ENCODE measurements at places on chromosomes 7 and 10.

- no peak for DNase-seq
Observed at GRCh38 chr7:104150470-104150869, 57.3 kb downstream of the ORC5 start.

DNA sequence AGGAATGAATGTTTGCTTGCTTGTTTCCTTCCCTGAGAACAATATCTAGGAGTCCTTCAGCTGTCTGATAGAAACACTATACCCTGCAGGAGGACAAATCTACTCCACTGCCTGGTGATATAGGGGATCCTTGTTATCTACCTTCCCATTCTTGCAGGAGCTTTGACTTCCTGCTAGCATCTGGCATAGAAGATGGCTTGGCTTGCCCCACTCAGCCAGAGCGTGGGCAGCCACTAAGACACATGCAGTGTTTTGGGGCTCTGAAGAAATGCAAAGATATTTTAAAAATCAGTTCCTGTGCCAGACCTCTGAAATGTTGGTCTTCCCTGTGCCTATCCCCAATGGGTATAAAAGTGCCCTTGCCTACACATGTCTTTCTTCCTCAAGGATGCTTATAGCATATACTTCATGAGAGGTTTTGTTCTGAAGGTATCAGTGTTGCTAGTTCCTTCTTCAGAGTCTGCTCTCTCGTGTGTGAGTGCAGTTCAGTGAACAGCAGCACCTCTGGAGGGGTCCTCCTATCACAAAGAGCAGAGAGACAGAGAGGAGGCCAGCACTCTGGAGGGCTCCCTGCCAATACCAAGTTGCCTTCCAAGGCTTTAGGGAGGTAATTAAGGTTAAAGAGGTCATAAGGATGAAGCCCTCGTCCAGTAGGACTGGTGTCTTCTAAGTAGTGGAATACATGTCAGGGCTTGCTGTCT, 149.1 kb upstream of the CALCR start:
- DNase-seq = no peak

- DNase-seq = no peak
Observed at GRCh38 chr7:149719050-149719899, 54.1 kb downstream of the ZNF467 start.

DNA sequence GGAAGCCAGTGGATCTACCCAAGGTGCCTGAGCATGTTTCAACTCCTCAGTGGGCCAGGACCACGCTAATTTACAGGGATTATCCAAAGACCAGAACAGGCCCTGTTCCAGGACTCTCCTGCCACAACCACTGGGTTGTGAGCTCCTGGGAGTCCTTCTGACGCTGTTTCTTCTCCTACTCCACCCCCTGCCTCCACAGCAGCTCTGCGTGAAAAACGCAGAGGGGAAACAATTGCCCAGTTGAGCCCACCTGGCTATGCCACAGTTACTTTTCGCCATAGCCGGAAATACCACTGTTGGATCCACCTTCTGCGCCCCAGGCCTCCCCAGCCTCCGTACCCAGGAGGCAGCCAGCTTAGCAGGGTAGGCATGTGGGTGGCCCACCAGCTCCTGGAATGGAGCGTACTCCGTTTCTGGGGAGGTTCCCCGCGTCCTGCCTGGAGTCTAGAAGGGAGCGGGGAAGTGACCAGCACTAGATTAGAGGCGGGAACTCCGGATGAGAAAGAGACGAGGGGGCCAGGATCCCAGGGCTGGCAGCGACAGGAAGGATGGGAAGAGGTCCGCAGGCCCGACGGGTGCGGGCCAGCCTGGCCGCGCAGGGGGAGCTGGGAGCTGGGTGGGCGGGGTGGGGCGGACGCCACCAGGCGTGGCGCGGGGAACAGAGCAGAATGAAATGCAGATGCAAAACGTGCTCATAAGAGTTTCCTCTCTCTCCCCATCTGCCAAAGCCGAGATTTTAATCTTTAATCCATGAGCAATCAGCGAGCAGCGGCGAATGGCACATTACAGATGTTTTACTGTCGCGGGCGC, 32.1 kb upstream of the PAX2 start:
- DNase-seq = no peak

DNA sequence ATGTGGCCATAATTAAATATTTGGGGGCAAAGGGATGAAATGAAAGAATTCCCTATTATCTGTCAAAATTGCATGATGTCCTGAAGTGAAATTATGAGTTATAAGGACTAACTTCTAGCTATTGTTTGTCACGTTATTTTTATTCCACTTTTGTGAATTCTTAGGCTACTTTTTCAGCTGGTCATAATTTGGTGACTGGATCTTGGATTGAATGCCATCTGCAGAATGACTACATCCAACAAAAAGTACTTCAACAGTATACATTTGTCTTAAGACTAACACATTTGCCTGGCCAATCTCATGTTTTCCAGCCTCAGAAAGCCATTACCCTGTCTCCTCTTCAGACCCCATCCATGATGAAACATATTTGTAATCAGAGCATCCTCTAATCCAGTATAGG, 48.1 kb upstream of the WNT16 start:
- no peak for DNase-seq

Measured in cortex of kidney (tissue), 1 donor.